SJCRH30 (cell line): ENCODE measurements at places on chromosomes 3 and 15.

DNA sequence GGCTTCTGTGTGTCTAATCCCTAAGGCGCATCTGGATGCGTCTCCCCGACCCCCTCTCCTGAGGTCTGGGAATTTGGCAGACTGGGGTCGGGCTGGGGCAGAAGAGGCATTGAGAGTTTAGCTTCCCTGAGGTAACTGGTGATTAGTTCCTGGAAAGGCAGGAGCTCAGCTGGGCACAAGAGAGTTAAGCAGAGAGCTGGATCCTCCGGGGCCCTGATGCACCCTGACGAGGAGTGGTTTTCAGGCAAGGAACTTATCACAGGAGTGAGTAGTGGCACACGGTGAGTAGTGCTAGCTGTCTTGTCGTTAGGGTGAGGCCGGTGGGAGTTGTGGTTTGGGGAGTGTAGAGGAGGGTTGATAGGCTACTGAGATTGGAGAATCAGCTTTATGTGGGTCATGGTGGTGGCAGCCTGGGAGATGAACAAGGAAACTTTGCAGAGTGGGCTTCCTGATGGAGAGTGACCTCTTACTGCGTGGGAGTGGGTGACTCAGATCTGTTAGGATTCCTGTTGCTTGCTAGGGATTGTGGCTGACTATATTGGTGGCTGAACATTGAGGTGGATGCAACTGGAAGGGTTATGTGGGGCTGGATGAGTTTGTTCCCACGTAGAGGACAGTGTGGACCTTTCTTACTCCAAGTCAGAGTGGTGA is 897 bp downstream of the RAD54L2 start:
- DNase-seq, result peak; percentile 35

DNA sequence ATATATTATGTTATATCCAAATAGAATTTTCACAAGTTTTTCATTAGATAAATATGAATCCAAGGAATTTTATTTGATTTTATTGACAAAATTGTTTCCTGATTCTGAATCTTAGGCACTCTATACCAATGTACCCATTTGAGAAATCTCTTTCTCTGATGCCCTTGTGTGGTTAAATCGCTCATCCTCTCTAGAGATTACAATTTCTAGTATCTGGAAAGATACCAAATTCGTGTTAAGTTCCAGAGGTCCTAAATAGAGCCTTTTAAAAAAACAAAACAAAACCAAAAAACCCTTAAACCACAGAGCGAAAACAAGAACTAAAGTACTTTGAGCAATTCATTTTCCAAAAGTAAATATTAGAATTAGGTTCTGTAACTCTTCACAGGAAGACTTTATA is 20.0 kb downstream of the SATB1 start:
- DNase-seq, result no peak

- no peak for DNase-seq
Observed at GRCh38 chr3:190676481-190676880, 162.6 kb downstream of the IL1RAP start.

DNA sequence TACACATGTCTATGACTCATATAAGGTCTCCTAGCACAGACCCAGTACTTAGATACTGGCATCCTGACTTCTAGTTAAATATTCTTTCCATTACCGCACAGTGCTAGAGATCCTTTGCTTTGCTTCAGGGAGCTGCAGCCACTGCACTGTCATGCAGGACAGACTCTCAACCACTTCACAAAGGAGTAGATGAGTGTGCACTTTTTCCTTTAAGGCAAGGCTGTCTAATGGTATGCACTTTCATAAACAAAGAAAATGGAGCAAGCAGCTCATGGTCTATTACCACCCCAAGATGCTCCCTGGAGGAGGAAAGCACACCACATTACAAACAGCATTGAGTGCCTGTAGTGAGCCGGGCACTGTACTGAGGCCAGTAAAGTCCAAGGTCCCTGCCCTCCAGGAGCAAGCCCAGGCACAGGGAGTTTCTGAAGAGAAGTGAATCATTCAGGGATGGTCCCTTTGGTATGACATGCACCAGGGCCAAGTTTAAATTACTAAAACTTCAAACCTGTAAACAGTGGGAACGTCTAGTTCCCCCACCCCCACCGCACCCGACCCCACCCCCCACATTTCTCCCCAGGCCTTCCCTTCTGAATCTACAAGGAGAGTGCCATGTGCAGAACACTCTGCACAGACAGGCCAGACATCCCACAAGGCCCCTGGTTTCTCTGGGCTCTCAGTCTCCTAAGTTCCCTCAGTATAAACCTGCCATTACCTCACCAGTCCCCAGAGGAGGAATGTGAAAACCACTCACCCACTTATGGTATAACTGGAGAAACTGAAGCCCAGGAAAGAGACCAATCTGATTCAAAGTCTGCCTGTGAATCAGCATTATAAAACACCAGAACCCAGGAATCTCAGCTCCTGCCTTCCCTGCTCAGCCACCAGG is 107.8 kb upstream of the BCL6 start:
- DNase-seq, result no peak

DNA sequence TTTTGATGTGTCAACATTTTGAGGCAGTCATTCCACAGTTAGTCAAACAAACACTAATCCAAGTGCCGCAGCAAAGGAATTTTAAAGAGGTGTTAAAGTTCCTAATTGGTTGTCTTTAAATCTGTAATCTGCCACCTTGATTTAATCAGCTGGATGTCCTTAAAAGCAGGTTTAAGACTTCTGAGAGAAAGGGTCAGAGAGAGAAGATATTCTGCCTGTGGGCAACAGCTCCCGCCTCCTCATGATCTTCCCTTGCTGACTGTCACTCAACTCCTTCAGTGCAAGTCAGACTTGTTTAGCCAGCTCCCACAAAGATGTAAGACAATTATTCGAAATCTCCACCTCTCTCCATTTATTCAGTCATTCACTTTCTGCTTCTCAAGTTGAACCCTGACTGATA is 92.6 kb upstream of the MYRIP start:
- no peak for DNase-seq

- DNase-seq, result no peak
Observed at GRCh38 chr3:8574670-8575322, 69.8 kb downstream of the SSUH2 start.

DNA sequence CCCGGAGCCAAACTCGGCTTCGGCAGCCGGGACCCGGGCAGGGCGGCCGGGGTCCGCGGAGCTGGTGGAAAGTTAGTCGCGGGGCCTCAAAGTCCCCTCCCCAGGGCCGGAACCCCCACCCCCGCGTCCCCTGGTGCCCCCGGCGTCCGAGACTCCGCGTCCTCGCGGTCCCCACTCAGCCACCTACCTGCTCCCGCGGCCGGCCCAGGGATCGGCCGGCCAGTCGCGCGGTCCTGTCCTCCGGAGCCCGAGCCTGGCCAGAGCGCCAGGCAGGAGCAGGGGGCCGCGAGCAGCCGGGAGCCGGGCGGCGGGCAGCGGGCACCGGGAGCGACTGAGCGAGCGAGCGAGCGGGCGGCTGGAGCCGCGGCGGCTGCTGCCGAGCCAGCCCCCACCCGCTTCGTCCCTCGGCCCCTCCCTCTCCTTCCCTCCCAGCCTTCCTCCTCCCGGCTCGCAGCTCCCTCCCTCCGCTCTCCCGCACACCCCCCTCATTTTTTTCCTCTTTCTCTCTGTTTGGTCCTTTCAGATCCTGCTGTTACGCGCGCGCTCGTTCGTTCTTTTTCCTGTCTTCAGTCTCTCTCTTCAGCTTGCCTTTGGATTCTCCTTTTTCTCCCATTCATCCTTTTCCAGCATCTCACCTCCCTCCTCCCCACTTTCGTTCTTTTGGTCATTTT is at the start of gene MEGF11:
Gene MEGF11, minus strand, starts transcription at position 333 of the 671 bp plus-strand sequence. CDS start 125,347 bp downstream, outside the sequence.
- peak; percentile 84 for DNase-seq

- DNase-seq, result no peak
Observed at GRCh38 chr15:52303093-52303772, 7.6 kb upstream of the MYO5C start.
